NCI-H446 (cell line): ENCODE measurements at places on chromosomes 11 and 22.

GRCh38 chr11:103317118-103317517 lies 207.9 kb downstream of the DYNC2H1 start:
- DNase-seq = no peak

GRCh38 chr11:55849037-55849436 lies 10.5 kb downstream of the OR5D16 start:
- no peak for DNase-seq

DNA sequence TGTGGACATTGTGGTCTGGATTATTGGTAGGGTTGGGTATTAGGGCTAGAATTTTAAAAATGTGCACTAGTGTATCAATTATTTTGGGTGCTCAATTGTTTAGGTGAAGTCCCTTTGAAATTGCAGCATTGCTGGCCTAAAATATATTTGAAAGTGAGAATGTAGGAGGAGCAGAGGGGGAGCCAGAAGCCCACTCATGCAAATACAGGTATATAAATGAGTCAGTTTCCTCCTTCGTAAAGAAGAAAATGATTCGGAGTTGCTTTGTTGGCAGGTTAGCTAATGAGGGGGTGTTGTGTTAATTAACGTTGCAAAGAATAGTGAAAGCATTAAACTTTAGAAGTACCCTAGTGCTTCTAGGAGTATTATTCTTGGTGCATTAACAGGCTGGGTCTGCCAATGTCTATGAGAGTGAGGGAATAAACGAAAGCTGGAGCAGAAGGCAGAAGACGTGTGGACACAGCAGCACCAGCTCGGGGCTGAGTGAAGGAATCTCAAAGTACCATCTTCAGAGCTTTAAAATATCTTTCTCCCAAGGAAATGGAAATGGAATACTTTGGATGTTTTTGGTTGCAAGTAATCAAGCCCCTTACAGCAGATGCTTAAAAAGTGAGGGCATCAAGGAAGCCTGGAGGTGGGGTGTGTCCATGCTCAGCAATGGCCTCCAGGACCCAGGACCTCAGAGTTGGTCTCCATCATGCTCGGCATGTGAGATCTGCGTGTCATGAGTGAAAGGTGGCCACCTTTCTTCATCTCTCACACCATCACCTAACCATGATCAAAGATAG lies 522.9 kb downstream of the NTM start:
- DNase-seq = no peak

GRCh38 chr11:93652679-93653078 lies 8.8 kb upstream of the CEP295 start:
- no peak for DNase-seq

DNA sequence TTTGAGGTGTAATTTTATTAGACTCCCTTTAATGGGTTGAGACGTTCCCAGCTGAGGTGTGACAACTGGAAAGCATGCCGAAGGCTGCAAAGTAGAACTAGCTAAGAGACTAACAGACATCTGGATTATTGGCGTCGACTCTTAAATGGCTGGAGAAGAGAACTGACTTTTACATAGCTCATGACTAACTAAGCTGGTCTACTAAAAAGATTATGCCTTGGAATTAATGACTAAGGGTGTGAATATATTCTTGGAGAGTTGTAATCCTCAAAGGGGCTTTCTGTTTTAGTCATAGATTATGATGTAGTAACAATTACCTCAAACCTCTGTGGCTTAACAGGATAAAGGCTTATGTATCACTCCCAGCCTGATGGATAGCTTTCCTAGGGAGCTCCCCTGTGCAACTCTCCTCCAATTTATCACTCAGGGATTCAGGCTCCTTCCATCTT lies 39.5 kb upstream of the SLC5A12 start:
- no peak for DNase-seq
